ENCODE measurements at places on chromosomes 1 and 21. TPM values are rescaled to one million over a fixed set of nuclear protein-coding genes. Genes with fewer than 3 reads are reported as not detected.
A peak's percentile ranks its signal among the peaks of the same experiment; 100 is the strongest.

The TMEM201 gene
- total RNA-seq, result 21.8 TPM

DNA sequence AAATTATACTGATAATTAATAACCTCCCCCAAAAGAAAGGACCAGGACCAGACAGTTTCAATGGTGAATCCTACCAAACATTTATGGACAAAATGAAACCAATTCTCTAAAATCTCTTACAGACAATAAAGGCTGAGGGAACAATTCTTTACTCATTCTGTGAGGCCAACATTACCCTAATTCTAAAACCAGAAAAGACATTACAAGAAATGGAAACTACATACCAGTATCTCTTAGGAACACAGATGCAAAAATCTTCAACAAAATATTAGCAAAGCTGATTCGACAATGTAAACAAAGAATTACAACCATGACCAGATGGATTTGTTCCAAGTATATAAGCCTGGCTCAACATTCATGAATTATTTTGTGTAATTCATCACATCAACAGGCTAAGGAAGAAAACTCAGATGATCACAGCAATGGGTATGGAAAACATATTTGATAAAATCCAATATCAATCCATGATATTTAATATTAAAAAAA is 8.6 kb downstream of the TMED5 start:
- no peak for DNase-seq

GRCh38 chr1:60228041-60228491 is 154.5 kb upstream of the C1orf87 start:
- DNase-seq, result no peak

DNA sequence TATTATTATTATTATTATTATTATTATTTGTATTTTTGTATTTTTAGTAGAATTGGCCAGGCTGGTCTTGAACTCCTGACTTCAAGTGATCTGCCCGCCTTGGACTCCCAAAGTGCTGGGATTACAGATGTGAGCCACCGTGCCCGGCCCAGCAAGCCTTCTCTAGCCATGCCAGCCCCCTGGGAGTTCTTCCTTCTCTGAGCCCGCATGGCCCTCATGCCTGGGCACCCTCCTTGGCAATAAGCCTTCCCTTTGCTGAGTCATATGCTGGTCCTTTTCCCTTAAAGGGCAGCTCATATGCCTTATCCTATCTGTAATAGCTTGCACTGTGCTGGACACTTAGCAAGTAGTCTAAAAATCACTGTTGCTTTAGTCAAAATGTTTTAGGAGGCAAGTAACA is 8.5 kb upstream of the NBL1 start:
- DNase-seq, result no peak

- DNase-seq, result no peak
Measured at GRCh38 chr1:244962130-244962529, 97.8 kb upstream of the HNRNPU start.

GRCh38 chr21:14759285-14759684 is 213.2 kb upstream of the SAMSN1 start:
- no peak for DNase-seq

DNA sequence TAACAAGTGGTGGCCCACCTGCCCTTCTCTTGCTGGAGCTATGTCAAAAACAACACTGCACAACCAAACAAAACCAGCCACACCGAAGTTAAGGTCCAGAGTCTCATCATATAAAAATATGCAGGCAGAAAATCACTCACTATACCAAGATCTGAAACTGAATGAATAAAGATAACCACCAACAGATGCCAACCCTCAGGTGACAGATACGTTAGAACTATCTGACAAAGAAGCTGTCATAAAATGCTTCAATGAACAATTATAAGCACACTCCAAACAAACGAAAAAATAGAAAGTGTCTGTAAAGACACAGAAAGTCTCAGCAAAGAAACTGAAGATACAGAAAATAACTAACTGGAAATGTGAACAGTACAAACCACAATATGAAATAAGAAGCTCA is 14.0 kb downstream of the ZNF496 start:
- DNase-seq, result no peak

The AMY2A gene
- total RNA-seq, result not detected

The CELA2A gene
- total RNA-seq, result not detected

The DCAF8 gene
- 238 TPM for total RNA-seq

GRCh38 chr1:230011333-230012092 is 55.5 kb upstream of the GALNT2 start:
- DNase-seq, result peak; percentile 39

DNA sequence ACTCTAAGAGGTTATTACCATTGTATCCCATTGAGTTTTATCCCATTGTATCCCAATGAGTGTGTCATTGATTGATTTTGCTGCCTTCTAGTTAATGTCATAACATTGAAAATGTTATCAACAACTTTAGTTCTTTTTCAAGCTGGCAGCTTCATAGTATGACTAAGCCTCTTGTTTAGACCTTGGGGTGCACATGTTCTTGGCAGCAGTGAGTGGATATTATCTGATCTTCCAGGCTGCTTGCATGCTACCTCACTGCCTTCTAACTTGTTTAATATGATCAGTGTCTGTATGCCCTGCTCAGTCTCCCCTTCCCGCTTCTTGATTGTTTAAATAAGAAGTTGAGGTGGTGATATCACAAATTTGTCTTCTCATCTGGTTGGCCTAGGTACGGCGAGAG is 24.6 kb downstream of the NTPCR start:
- no peak for DNase-seq

- no peak for DNase-seq
Measured at GRCh38 chr1:21673277-21673780, 4.2 kb upstream of the RAP1GAP start.

The FBLIM1 gene
- total RNA-seq, result 61.0 TPM

- no peak for DNase-seq
Measured at GRCh38 chr1:20666804-20667203, 5.6 kb upstream of the DDOST start.

The LEFTY1 gene
- total RNA-seq, result 841 TPM

GRCh38 chr1:95615421-95615820 is 381.4 kb downstream of the RWDD3 start:
- no peak for DNase-seq

The KRTAP12-4 gene
- not detected for total RNA-seq

The NKAIN1 gene
- 16.2 TPM for total RNA-seq

The KDF1 gene
- 22.7 TPM for total RNA-seq

DNA sequence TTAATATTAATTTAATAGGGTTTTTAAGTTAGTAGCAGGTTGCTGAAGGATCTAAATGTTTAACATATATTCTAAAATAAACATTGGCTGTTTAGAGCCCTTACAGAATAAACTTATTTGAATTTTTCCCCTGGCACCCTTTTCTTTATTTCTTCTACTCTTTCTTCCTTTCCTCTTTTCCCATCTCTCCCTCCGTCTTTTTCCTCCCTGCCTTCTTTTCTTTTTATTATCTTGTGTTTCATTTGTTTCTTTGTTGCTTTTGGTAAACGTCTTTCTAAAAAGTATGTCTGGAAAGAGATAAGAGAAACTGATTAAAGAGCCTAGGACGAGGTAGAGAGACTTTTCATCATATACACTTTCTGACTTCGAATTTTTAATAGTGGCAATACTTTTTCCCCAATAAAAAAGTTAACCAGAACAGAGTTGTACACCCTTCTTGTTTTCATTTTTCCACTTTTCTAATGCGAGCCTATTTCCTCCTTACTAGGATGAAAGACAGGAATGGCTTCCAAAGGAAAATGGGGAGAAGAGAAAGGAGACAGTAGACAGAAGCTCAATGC is 39.5 kb upstream of the ATF3 start:
- DNase-seq, result no peak

GRCh38 chr1:84691122-84691783 is 992 bp upstream of the SSX2IP start:
- DNase-seq, result peak; percentile 57
